Activated naive CD8-positive, alpha-beta T cell treated with anti-CD3 and anti-CD28 coated beads, Interleukin-2, amount 50 U/mL, for 24 hours (primary cell): ENCODE measurements at places on chromosomes 12 and 14.

- DNase-seq = no peak
Measured at GRCh38 chr12:129605666-129606065, 298.2 kb downstream of the TMEM132D start.

- DNase-seq = no peak
Measured at GRCh38 chr12:106112145-106112821, 26.5 kb downstream of the NUAK1 start.

DNA sequence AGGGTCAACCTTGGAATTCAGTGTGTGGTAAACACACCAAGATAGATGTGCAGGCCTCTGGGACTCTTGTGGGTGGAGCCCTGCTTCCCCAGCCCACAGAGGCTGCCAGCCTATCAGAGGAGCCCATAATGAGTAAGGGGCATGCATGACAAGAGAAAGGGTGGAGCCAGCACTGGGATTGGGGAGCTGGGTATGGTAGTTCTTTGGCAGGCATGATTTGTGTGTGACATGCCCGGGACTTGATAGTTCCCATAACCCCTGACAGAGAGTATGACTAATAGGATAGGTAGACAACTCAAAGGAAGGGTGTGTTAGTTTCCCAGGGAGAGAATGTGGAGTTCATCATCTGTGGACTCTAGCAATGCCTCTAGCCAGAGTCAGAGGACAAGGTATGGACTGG is 143.0 kb downstream of the EMP1 start:
- no peak for DNase-seq

GRCh38 chr12:29759950-29760349 is 23.8 kb downstream of the TMTC1 start:
- no peak for DNase-seq

DNA sequence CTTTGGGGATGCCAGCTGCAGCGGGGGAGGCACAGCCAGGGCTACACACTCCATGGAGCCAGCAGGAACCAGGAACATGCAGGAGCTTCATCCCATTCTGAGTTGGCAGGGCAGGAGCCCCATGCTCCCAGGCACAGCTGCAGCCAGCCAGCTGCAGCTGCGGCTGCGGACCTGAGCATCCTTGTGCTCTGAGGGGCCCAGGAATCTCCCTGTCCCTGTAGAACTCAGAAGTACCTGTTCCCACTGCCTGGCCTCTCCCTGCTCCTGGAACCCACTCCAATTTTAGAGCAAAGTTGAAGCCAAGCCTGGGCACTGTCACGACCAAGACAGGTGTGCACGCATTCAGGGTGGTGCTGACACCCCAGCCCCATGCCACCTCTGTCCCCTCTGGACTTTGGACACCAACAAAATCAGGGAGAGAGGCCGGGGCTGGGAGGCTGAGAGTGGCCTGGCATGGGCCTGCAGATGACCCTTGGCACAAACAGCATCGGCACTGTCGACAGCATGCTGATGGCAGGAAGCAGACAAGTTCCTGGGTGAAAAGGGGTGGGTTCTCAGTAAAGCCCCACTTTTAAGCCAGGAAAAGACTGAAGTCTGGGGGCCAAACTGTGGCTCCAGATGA is 257.3 kb upstream of the LRFN5 start:
- DNase-seq = no peak

GRCh38 chr12:68863109-68863770 is 55.3 kb downstream of the MDM2 start:
- DNase-seq = no peak

DNA sequence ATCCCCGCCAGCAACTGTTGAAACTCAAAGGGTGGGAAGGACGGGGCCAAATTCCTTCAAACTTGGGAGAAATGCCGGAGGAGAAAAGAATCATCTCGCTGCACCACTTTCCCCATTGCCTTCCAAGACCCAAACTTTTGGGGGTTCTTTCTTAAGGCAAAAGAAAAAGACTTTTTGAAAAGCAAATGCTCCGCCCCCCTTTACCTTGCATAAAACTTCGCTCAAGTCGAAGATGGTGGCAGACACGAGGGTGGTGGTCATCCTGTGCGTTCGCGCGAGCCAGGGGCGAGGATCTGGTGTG is 239 bp downstream of the ZFP36L1 start:
- DNase-seq = no peak

DNA sequence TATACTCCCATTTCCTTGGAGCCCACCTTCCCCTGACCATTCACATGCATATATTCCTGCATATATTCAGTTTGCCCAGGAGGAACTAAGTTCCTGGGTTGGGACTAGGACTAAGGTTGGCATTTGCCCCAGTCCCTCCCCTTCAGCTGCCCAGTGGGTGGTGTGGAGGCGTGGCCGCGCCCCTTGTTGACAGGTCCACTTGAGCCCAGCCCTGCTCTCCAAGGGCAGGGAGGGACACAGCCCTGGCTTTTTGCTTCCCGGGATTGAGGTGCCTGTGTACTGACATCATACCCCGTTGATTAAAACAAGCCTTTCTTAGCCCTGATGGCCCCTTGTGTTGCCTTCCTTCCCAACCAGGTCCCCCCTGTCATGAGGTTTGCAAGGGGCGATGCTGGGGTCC is 7.3 kb downstream of the ERBB3 start:
- DNase-seq = no peak

GRCh38 chr12:6466184-6466573 is 4.3 kb downstream of the VAMP1 start:
- no peak for DNase-seq

DNA sequence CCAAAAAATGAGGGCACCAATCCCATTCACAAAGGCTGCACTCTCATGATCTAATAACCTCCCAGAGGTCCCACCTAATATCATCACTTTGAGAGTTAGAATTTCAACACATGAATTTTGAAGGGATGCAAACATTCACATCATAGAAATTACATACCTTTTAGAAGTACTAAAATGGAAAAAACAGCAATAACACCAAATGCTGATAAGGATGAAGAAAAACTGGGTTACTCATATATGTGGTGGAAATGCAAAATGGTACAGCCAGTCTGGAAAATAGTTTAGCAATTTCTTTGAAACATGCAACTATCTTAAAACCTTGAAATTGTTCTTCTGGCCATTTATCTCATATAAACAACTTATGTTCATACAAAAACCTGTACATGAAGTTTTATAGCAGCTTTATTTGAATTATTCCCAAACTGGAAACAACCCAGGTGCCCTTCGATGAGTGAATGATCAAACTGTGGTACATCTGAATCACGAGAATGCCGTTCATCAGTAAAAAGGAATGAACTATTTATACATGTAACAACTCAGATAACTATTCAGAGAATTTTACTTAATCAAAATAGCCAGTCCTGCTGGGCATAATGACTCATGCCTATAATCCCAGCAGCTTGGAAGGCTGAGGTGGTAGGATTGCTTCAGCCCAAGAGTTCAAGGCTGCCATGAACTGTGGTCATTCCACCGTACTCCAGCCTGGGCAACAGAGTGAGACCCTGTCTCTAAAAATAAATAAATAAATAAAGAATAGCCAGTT is 109.4 kb upstream of the SSTR1 start:
- no peak for DNase-seq

DNA sequence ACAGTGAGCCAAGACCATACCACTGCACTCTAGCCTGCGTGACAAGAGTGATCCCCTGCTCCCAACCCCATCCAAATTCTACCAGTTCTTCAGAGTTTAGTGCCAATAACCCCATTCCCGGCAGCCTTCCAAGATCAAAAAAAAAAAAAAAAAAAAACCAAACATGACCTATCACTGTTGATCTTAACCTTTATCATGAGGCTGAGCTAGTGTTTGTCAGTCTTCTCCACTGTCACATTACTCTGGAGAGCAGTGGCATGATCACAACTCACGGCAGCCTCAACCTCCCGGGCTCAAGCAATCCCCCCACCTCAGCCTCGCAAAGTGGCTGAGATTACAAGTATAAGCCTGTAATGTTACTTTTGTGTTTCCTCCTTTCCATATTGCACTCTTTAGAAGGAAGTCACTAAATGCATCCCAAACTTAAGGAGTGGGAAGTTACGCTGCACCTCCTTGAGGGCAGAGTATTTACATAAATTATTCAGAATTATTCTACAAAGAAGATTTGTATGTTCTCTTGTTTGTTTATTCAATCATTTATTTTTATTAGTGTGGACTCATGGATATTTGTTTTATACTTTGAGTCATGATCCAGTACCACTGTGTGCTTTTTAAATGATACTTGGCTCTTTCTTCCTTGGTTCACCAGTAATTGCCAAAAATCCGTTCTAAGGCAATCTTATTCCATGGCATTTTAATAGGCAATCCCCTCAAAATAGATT is 31.5 kb upstream of the FAM222A start:
- DNase-seq = no peak

GRCh38 chr12:90546511-90546910 is 408.5 kb downstream of the CCER1 start:
- DNase-seq = no peak

- DNase-seq = no peak
Measured at GRCh38 chr12:27589419-27589818, 65.4 kb downstream of the PPFIBP1 start.

DNA sequence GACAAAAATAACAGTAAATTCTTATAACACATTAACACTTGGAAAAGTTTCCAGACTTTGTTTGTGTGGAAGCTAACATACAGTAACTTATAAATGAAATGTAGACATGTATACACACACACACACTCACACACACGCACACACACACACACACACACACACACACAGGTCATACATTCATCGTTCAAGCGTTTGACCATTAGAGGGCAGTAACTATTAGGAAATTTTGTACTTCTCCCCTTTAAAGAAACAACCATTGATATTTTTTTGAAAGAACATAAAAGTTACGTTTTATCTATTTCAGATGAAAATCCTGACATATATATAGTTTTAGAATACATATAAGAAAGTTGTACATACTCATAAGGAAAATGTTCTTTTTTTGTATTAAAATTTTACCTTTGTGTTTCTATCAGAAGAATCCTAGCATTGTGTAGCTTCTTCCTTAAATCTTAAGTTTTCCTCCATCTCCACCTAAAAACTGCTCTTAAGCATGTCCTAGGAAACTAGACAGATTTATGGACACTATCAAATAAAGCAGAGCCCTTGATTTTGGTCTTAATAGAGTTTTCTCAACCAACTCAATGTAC is 29.0 kb downstream of the PTPRQ start:
- DNase-seq = no peak

DNA sequence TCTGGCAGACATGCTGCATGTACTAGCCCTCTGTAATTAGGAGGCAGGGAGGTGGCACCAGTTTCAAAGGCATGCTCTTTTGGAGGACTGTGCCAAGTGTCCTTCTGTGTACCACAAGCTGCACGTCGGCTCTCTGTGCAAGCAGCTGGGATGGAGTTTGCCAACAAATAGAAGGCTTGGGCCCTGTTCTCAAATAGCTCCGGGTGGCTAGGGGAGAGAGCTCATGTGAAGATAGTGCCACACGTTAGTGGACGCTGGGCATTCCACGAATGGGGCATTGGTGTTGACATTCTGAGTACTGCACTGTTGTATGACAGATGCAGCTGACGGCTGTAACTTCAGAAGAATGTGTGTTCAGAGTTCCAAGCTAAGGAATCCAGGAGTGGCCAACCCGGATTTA is 4.4 kb downstream of the AACS start:
- no peak for DNase-seq

DNA sequence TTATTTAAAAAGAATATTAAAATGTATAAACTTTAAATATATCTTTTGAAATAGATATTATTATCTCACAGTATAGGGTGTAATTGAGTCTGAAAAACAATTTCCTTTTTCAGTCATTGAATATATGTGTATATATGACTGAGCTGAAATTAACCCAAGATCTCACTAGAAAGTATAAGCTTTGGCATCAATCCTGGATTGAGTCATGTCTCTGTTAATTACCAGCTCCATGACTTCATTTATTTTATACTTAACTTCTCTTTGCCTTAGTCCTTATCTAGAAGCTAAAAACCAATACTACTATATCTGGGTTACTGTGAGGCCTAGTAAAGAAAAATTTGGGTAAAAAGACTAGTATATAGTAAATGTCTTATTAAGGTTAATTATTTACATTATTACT is 1020.3 kb downstream of the LRFN5 start:
- DNase-seq = no peak
